ENCODE measurements at places on chromosomes 7 and 10.

DNA sequence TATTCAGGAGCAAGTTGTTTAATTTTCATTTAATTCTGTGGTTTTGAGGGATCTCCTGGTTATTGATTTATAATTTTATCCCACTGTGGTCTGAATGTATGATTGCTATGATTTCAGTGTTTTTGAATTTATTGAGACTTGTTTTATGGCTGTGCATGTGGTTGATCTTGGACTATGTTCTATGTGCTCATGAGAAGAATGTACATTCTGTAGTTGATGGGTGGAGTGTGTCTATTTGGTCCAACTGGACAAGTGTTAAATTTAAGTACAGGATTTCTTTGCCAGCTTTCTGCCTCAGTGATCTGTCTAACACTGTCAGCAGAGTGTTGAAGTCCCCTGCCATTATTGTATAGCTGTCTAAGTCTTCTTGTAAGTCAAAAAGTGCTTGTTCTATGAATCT lies 34.8 kb upstream of the KIF5B start:
- DNase-seq = no peak

GRCh38 chr7:157547611-157548010 lies 210.8 kb downstream of the DNAJB6 start:
- DNase-seq = no peak

DNA sequence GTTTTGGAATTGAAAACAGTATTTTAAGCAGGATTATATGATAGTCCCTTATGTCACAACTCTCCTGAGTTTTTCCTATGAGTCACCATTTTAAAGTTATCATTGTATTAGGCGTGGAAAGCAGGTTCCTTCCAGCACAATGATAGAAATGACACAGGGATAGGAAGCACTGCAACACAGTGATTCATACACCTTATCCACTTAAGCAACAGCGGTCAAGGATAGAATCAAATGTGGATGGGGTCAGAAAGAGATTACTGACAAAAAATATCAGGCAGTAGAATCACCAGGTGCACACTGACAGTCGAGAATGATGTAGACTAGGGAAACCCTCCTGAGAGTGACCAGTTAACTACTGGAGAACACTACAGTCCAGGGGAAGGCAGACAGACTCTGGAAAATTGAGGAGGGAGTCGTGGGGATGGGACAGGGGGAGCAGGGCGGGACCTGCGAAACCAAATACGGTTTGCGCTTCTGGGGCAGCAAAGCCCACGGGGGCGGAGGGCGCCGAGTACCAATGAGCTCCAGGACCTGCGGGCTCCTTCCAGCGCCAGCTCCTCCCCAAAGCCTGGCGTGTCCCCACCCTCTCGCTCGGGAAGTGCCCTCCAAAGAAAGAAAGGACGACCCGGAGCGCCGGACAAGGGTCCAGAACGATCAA lies 479 bp downstream of the PNPLA8 start:
- no peak for DNase-seq

GRCh38 chr7:80207501-80207900 lies 72.9 kb downstream of the GNAI1 start:
- DNase-seq = no peak

DNA sequence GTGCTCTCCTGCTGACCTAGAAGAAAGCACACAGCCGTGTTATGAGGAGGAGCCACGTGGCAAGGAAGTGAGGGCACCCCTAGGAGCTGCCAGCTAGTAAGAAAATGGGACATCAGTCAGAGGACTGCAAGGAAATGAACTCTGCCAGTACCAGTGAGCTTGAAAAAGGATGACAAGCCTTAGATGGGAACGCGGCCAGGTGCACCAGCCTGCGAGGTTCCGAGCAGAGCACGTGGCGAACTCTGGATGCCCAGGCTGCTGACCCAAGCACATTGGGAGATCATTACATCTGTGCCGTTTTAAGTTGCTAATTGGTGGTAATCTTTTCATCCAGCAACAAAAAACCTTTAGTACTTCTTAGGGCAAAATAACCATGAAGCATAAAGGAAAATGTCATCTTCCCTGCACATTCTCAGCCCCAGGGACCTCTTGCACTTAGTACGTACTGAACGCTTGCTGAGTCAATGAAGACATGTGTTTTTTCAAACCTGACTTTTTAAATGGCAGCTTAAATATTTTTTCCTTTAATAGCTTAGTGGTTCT lies 69.4 kb downstream of the AMZ1 start:
- no peak for DNase-seq

- DNase-seq = no peak
Observed at GRCh38 chr10:86141896-86142295, 224.7 kb downstream of the GRID1 start.

- no peak for DNase-seq
Observed at GRCh38 chr7:158165711-158166110, 421.9 kb downstream of the PTPRN2 start.

All from activated T-helper 1 cell treated with anti-CD3 and anti-CD28 coated beads, Interleukin-2, amount 50 U/mL, for 16 hours (primary cell).